ENCODE measurements at places on chromosomes 4 and X. TPM values are rescaled to one million over a fixed set of nuclear protein-coding genes. Genes with fewer than 3 reads are reported as not detected.

DNA sequence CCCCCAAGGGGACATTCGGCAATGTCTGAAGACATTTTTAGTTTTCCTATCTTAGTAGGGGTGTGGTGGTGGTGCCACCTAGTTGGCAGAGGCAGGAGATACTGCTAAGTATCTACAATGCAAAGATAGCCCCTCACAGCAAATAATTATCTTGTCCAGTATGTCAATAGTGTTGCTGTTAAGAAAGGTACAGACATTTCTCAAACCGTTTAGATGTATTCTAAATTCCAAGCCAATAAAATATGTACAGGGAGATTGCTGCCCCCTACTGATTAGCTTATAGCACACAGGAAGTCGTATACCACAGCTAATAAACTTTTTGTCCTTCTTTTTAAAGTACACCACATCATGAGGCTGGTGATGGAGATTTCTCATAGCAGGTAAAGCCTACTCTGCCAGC lies 260.5 kb downstream of the TMA16 start:
- no peak for DNase-seq

DNA sequence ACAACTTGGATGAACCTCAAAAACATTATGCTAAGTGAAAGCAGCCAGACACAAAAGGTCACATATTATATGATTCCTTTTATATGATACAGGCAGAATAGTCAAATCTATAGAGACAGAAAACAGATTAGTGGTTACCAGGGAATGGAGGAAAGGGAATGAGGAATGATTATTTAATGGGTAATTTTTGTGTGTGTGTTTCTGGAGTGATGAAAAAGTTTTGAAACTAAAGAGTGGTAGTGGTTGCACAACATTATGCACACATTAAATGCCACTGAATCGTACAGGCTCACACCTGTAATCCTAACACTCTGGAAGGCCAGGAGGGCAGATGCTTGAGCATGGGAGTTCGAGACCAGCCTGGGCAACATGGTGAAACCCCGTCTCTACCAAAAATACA lies 19.6 kb upstream of the SOD3 start:
- no peak for DNase-seq

DNA sequence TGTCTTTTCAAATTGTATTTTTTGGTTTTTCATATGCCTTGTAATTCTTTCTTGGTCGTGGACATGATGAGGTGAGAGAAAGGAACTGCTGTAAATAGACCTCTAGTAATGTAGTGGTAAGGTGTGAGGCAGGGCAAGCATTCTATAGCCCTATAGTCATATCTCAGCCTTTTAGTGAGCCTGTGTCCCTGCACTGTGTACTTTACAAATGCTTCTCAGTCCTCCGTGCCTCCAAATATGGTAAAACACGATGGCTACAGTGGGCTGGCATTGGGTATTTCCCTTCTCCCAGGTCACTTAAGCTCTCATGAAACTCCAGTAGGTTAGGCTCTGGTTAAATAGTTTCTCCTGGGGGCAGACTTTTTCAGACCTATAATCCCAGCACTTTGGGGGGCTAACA lies 57.9 kb upstream of the PLS3 start:
- no peak for DNase-seq

- DNase-seq, result no peak
These were observed 631.7 kb upstream of the GRIA3 start for GRCh38 chrX:122552286-122552800.

Gene FAM241A
- total RNA-seq, result 2.0 TPM

DNA sequence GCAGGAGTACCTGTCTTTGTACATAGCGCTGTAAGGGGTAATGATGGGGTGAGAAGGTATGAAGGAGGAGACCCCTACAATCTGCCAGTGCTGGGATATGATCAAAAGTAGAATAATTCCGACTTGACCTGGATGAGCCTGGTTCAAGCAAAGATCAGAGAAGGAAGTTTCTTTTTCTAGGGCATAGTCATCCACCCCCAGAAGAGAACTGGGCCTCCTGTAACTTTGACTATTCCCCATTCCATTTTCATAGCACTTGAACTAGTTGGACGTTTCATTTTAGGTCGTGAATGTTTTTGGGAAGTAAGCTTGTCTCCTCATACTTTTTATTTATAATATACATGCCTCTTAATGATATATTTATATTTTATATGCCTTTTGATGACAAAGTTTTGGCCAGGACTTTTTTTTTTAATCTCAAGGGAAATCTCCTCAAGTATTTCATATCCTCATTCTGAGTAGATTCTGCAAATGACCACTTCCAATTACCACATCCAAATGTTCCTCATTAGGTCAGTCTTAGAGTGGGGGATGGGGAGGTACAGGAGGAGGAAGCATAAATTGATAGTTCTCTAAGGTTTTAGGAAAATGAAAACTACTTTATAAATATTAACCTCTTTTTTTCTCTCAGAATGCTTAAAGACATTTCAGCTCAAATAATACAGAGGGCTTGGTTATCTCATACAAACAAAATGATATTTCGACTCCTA lies 3.5 kb downstream of the CXorf58 start:
- DNase-seq, result no peak

- no peak for DNase-seq
These were observed 314.1 kb downstream of the STK32B start for GRCh38 chr4:5365071-5366008.

DNA sequence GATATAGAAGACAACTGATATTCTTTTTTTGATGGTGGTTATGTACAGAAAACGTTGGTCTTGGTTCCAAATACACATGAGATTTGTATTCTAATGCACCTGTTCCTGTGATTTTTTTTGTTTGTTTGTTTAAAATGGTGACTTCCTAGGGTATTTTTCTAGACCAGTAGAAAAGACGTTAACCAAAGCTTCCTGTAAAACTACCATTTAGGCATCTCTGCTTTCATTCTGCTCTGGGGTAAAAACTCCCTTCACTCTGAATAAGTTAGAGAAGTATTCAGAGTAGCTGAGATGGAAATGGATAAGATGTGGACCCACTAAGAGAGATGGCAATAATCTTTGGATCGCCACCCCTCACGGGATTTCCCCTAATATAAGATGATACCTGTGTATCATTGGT lies 343.2 kb upstream of the KLF3 start:
- DNase-seq, result no peak

DNA sequence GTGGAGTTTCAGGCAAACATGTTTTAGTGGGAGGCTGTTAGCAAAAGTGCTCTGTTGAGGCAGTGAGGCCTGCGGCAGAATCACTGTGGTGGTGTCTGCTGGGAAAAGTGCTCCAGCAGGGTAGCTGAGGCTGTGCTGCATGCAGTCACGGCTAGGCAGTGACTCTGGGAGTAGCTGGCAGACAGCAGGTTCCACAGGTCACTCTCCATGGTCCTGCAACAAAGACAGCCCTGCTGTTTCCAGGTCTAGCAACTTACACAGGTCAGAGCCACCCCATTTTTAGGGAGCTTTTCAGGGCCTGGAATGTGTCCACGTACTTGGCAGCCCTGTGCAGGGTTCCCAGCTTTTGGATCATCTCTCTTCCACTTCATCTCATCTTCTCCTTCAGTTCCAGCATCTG lies 184.3 kb downstream of the NAA11 start:
- DNase-seq, result no peak

DNA sequence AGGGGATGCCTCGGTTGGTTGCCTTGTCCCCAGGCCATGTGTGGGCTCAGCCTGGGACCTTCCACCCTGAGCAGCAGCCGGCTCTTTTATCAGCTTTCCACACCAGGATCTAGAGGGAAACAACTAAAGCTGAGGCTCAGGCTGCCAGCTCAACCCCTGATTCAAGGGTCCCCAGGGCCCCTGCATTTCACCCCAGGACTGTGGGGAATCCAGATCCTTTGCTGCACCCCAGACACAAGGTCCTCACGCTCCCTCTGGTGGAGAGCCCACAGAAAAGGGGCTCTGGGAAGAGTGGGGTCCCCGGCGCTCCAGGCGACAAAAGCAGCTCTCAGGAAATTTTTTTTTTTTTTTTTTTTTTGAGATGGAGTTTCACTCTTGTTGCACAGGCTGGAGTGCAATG lies 64.3 kb downstream of the ZFYVE28 start:
- DNase-seq, result no peak

- no peak for DNase-seq
These were observed 7.1 kb downstream of the FAT4 start for GRCh38 chr4:125321709-125322365.

GRCh38 chrX:18640686-18641085 lies 31.2 kb downstream of the RS1 start:
- DNase-seq, result no peak

- DNase-seq, result no peak
These were observed 7.1 kb downstream of the AWAT2 start for GRCh38 chrX:70042399-70043371.

Gene KLHL4
- 24.0 TPM for total RNA-seq

Gene UGT2B17
- not detected for total RNA-seq

Gene TNMD
- total RNA-seq, result 1.3 TPM

Gene DGAT2L6
- total RNA-seq, result not detected

DNA sequence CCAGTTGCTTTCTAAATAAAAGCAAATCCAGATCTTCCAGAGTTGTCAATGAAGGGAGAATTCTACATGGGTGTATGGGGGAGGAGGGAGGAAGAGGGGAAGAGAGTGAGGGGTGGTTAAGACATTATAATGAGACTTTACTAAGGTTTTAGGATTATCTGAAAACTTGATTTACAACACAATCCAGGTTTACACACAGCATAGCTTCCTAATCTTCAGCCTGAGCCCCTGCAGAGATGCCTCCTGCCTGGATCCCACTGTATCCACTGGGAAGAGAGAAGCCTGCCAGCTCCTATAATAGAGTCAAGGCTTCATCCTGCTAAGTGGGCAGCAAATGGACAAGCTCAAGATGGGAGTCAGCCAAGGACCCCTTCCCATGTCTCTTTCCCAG lies 85.6 kb upstream of the KIT start:
- DNase-seq, result no peak

- DNase-seq, result no peak
These were observed 112.8 kb upstream of the EOLA2 start for GRCh38 chrX:150051096-150051495.

- DNase-seq, result no peak
These were observed 119.4 kb downstream of the GRIA3 start for GRCh38 chrX:123303429-123303828.

GRCh38 chrX:11934089-11934488 lies 176.1 kb downstream of the MSL3 start:
- no peak for DNase-seq

DNA sequence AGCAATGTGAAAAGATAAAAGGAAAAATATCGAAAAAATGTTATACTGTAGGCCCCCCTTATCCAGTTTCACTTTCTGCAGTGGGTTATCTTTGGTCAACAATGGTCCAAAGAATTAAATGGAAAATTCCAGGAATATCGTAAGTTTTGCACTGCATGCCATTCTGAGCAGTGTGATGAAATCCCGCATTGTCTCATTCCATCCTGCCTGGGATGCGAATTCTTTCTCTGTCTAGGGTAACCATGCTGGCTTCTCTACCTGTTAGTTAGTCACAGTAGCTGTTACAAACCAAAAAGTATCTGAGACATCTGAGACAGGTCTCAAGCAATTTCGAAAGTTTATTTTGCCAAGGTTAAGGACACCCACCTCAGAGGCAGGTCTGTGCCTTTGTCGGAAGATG lies 170.3 kb downstream of the COX18 start:
- no peak for DNase-seq

Gene KCNIP4
- total RNA-seq, result 3.9 TPM

All from ovary (tissue), 10 donors.